ENCODE measurements at places on chromosomes 4 and X.
A peak's percentile ranks its signal among the peaks of the same experiment; 100 is the strongest.

GRCh38 chr4:16461362-16461761 is 235.1 kb upstream of the TAPT1 start:
- DNase-seq: no peak

GRCh38 chrX:72095370-72095769 is 36.3 kb downstream of the RTL5 start:
- DNase-seq: no peak

- DNase-seq: no peak
Measured at GRCh38 chr4:22299678-22300077, 216.2 kb downstream of the ADGRA3 start.

GRCh38 chrX:10099411-10099810 is 57.4 kb upstream of the CLCN4 start:
- no peak for DNase-seq

DNA sequence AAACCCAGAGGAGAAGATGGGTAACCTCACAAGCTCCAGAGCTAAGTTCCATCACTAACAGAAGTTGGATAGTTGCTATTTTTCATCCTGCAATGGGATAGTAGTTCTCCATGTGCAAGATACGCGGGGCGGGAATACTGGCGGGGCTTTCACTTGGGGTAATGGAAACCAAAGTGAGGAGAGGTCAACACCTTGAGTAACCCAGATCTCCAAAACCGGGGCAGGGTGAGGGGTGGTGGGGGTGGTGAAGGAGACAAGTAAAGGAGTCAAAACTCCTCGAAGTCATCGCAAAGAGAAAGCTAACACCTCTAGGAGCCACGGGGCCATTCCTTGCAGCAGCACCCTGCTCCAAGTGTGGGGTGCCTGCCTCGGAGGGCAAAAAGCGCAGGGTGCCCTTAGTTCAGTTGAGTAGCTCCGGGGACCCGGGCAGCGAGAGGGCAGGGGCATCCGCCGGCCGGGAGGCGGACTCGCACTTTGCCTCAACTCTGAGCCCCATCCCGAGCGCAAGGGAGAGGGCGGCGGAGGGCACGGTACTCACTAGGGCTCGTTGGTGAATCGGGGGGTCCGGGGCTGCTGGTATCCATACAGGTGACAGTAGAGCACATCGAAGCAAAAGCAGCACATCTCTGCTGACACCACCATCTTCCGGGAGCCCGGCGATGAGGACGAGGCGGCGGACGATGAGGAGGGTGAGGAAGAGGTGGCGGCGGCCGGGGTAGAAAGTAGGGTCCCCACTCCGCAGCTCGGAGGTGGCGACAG is 645 bp downstream of the AMMECR1 start:
- peak; percentile 10 for DNase-seq

DNA sequence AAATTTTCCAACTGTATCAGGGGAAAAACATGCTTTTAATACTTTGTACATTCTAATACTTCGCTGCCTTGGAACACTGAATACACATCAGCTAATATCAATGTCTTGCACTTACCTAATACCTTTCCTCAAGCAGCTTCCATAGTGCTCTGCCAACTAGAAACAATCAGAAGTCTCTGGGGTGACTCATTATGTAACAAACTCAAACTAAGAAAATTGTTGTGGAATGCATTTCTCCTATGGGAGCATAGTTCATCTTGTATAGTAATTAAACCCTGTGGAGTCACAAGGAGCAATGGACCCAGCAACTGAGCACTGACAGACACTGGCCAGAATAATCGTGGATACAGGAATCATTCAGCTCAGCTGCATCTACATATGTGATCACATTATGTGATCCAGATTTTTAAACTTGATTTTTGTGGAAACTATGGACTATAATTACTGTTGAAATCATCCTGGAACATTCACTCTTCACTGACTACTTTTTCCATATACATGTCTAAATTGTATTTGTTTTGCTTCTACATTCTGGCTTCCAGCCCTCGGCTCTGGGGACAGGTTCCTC is 496.9 kb downstream of the TMA16 start:
- no peak for DNase-seq

- DNase-seq: no peak
Measured at GRCh38 chr4:82491251-82491960, 61.0 kb downstream of the ENOPH1 start.

DNA sequence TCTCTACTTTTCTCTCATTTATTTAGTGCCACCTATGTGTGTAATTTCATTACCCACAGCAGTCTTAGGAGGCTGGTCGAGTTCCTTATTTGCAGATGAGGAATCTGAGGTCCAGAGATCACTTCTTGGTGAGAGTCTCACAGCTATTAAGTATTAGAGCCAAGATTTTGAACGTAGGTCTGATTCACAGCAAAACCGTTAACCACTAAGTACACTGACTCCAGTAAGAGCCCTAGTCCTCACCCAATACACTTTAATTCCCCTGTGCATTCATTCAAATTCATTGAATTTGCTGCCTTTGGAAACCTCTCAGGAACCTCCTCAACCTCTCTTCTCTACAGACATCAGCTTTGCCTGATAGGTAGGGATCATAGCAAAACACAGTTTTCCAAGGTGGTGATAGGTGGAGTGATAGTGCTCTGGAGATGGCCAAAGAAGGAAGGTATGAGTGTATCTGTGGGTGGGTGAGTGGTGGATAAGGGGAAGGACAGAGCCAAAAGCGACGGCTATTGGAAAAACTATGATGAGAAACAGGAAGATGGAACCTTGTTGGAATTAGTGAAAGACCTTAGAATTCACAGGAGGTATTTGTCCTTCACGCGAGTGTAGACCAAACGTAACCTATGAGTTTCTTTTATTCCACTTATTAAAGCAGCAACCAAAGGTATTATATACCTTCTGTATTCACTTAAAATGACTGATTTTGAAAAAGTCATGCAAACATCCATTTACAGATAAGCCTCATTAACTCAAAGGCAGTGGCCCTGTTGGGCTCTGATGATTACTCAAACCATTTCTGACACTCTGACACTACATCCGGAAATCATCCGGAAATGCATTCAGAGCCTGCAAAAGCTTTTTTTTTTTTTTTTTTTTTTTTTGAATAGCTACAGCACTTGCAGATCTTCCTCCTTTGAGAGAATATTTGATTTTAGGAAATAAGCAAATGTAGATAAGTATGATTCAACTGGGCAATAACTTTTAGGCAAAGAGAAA is 6.3 kb downstream of the FMR1 start:
- no peak for DNase-seq

- DNase-seq: peak; percentile 71
Measured at GRCh38 chrX:43656005-43656494, at the start of gene MAOA. Gene MAOA, plus strand, starts transcription at chrX:43656299. Its CDS starts 43 bp downstream, at chrX:43656342.

DNA sequence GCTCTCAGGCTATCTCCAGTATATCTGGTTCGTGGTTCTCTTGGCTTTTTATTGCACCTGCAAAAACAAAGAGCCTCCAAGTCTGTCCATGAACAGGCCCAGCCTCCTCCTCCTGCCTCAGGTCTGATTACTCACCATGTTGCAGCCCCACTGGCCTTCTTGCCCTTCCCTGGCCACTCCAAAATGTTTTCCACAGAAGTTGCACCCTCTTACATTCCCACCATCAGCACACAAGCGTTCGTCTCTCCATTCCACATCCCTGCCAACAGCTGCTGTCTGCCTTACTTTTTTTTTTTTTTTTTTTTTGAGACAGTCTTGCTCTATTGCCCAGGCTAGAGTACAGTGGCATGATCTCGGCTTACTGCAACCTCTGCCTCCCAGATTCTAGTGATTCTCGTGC is 86.7 kb downstream of the RFC1 start:
- DNase-seq: no peak

DNA sequence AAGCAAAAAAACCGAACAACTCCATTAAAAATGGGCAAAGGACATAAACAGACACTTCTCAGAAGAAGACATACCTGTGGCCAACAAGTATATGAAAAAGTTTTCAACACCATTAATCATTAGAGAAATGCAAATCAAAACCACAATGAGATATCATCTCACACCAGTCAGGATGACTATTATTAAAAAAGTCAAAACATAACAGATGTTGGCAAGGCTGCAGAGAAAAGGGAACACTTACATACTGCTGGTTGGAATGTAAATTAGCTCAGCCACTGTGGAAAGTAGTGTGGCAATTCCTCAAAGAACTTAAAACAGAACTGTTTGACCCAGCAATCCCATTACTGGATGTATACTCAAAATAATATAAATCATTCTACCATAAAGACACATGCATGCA is 436.3 kb downstream of the KLHL13 start:
- DNase-seq: no peak

DNA sequence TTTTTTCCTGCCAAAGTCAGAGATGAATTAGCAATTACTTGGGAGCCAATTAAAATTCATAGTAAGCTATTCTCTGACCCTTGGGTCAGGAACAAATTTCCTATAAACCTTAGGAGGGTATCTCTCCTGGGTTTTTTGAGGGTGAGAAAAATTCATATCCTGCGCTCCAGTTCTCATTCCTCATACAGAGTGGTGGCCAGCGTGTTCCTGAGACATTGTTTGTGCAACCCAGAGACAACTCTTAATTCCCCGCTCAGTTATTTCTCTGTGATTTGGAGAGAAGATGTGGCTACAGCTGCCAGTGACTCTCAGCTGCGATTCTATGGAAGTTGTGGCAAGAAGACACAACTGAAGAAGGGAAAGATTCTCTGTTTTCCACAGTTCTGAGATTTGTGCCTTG is 37.9 kb upstream of the CBR4 start:
- DNase-seq: no peak

GRCh38 chr4:120923207-120923522 is 639 bp upstream of the PRDM5 start:
- no peak for DNase-seq

GRCh38 chrX:64427787-64428186 is 32.5 kb upstream of the MTMR8 start:
- DNase-seq: no peak

GRCh38 chr4:104722467-104722866 is 227.8 kb upstream of the CXXC4 start:
- no peak for DNase-seq

DNA sequence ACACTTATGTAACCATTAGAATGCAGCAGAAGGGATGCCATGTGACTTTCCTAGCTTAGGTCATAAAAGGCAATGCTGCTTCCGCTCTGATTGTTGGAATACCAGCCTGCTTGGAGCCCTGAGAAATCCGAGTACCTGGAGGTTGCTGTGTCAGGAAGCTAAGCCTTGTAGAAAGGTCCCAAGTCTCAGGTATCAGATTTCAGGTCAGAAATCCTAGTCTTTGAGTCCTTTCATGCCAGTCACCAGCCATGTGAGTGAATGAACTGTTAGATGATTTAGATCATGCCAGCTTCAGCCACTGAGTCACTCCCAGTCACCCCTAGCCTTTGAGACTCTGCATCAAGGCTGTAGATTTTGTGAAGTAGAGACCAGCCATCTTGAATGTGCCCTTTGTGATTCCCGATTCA is 23.5 kb downstream of the RAP1GDS1 start:
- DNase-seq: no peak

- DNase-seq: no peak
Measured at GRCh38 chr4:20356565-20356964, 104.9 kb downstream of the SLIT2 start.

GRCh38 chrX:38805432-38806389 is 4.5 kb downstream of the MID1IP1 start:
- DNase-seq: peak; percentile 41

GRCh38 chrX:124242131-124242530 is 90.3 kb upstream of the TEX13D start:
- DNase-seq: no peak

GRCh38 chr4:22190855-22191254 is 242.3 kb upstream of the KCNIP4 start:
- no peak for DNase-seq

- DNase-seq: no peak
Measured at GRCh38 chr4:139715746-139716391, 50.2 kb downstream of the MGST2 start.

DNA sequence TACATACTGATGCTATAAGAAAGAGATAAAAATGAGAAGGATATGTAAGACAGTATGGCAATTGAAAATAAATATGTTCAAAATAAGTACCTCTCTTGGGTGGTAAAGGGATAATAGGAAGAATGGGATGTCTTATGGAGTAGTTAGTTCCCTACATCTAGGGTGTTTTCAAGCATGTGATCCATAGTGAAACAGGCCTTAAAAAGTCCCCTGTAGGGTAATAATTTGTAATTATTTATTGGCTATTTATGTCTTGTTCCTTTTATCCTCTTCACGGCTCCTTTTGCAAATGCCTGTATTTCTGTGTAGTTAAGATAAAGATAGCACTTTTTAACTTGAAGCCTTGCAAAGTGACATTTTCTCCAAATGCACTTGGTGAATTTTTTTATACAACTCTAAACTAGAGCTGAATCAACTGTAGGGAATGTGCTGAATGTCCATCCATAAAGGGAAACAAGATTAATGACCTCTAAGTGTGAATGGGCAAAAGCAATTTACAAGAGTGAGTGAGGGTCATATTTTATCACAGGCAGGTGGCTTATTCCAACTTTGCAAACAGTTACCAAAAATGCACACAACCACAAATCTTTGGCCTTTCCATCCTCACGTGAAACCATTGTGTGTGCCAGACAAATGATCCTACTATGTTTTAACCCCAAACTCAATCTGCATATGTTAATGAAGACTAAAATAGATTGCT is 299.0 kb downstream of the KCNIP4 start:
- DNase-seq: no peak

- no peak for DNase-seq
Measured at GRCh38 chr4:151772274-151772673, 11.5 kb upstream of the GATB start.

DNA sequence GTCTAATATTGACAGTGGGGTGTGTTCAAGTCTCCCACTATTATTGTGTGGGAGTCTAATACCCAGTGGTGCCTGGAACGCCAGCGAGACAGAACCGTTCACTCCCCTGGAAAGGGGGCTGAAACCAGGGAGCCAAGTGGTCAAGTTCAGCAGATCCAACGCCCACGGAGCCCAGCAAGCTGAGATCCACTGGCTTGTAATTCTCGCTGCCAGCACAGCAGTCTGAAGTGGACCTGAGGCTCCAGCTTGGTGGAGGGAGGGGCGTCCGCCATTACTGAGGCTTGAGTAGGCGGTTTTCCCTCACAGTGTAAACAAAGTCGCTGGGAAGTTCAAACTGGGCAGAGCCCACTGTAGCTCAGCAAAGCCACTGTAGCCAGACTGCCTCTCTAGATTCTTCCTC is 407.3 kb downstream of the DMD start:
- DNase-seq: no peak
